ENCODE measurements at places on chromosomes 13 and 19.

DNA sequence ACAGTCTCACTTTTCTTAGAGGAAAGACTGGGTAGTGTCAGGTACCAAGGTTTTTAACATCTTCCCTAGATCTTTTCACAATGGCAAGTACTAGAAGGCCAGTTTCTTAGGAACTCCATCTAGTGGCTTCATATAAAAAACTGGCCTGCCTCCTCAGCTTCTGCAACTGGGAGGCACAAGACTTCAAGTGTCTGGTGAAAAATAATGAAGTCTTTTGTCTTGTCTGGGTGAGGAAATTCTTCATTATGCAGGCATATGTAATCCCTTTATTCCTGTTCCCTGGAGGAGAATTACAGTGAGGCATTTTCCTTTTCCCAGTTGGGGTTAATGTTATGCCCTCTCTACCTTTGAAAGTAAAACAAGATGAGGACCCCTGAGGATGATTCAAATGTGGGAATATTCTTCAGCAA is 300.5 kb downstream of the NALCN start:
- DNase-seq, result no peak

- DNase-seq, result peak; percentile 92
Observed at GRCh38 chr19:12985049-12985776, 10.1 kb upstream of the NFIX start.

DNA sequence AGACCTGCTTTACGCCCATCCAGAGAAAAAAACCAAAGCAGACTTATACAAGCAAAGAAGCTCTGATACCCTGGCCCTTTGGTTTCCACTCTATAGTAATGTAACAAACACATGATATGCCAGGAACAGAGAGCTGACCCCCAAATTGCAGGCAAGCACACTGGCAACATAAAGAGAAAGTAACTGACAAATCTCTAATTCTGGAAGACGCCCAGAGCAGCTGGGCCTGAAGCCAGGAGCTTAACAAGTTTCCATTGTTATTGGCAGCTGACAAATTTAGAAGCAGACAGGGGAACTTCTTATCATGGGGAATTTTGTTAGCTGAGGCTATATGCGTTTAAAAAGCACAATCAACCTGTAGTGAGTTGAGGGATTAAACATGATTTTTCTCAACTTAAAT is 158.0 kb downstream of the DLEU7 start:
- DNase-seq, result no peak

DNA sequence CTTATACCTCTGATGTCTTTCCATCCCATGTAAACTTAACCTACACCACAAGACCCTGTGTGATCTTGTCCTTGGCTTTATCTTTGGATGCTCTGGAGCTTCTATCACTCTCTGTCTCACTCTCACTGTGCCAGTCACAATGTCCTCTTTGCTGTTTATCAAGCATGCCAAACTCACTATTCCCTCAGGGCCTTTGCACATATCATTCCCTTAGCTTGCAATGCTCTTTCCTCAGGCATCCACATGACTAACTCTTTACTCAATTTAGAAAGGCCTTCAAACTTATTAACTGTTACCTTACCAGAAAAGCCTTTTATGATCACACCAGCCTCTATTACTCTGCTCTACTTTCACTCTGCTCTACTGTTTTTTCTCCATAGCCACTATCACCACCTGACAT is 354.1 kb downstream of the RFC3 start:
- DNase-seq, result no peak

- DNase-seq, result peak; percentile 94
Observed at GRCh38 chr19:1653300-1653628, 849 bp upstream of the TCF3 start.

DNA sequence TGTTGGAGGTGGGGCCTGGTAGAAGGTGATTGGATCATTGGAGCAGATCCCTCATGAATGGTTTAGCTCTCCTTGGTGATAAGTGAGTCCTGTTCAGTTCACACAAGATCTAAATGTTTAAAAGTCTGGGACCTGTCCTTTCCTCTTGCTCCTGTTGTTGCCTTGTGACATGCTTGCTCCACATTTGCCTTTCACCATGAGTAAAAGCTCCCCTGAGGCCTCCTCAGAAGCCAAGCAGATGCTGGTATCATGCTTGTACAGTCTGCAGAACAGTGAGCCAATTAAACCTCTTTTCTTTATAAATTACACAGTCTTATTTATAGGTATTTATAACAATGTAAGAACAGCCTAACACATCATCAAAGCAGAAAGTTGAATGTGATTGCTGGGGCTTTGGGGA is 24.2 kb upstream of the RFC3 start:
- no peak for DNase-seq

- no peak for DNase-seq
Observed at GRCh38 chr19:55593096-55593772, 6.1 kb downstream of the FIZ1 start.

DNA sequence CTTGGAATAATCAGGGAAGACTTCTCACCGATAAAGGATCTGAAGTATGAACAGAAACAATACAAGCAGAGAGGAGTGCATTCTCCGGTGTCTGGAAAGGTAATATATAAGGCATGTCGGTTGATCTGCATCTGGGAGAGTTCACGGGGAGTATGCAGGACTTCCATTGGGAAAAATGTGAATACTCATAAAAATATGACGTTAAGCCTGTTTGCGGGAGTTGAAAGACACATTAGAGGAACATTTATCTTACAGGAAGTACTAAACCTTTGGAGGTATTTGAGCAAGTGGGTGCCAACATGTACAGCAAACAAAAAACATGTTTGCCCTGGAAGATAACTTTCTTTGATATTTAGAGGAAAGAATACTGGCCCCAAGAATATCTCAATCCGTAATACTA is 286.8 kb downstream of the SLITRK6 start:
- DNase-seq, result no peak

DNA sequence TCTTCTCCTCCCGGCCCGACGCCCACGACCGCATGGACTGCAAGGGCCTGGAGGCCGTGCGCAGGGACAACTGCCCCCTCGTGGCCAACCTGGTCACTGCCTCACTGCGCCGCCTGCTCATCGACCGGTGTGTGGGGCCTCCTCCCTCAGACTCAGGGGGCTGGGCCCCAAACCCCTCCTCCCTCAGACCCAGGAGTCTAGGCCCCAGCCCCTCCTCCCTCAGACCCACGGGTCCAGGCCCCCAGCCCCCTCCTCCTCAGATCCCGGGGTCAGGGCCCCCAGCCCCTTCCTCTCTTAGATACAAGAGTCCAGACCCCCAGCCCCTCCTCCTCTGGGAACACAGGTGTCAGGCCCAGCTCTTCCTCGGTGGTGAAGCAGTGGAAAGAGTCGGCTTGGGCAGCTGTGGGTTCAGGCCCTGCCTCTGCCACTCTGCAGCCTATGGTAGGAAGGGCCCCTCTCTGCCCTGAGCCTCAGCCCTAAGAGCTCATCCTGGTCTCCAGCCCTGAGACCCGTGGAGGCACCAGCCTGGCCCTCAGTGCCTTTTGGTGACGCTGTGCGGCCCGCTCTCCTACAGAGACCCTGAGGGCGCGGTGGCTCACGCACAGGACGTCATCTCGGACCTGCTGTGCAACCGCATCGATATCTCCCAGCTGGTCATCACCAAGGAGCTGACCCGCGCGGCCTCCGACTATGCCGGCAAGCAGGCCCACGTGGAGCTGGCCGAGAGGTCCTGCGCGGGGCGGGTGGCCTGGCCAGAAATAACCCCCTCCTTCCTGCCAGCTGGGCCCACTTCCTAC is 3.7 kb upstream of the SPIB start:
- DNase-seq, result no peak

GRCh38 chr19:31232180-31232579 is 117.1 kb downstream of the TSHZ3 start:
- DNase-seq, result no peak

- DNase-seq, result no peak
Observed at GRCh38 chr13:43377149-43377548, 353.8 kb downstream of the DNAJC15 start.

GRCh38 chr19:33628921-33629825 is 7.4 kb downstream of the CHST8 start:
- DNase-seq, result no peak

DNA sequence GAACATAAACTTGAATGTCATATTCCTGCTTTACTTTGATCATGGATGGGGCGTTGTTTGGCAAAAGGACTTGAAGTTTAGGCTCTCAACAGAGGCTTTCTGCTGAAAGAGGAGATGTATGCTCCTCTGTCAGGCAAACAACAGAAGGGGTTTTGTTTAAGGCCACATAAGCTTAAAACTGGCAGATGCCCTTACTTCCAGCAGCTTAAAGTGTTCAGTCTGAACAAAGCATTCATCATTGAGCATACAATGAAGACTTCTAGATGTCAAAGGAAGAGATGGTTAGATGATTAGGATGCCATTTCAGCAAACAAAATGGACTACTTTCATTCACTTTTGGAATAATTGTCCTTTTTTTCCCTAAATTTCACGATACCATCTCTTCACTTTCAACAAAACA is 484.5 kb downstream of the SLITRK6 start:
- no peak for DNase-seq

DNA sequence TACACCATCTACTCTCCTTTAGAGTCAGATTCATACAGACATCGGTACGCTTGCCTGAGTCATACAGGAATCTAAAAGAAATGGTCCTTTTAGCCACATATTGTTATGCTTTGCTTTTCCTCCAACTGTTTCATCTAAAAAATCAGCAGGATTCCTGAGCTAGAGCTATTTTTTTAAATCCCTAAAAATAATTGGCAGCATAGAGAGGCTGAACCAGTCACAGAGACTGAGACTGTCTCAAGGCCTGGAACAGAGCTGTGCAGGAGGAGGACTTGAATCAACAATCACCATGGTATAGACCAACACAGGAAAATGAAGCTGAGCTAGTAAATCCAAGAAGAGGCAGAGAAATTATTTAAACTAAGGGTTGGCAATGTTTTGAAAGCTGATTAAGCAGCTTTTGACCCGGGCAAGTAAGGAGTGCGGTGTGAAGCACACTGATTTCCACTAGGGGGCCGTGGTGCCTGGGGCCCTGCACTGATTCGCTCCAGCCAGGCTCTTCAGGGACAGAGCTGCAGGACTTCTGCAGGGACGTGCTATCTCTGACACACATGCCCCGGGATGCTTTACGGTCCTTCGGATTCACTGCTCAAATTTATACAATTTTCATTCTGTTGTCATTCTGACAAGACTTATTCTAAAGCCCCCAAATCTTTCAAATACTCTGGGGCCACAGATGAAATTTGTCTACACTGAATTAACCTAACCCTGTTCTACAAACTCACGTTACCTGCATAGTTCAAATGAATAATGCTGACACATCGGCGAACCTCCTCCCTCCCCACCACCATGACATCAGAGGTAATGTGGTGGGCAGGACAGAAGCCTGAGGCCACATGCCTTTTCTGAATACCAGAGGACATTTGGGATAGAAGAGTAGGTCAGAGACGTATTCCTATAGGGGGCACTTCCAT is 87.6 kb upstream of the SLC15A1 start:
- no peak for DNase-seq

DNA sequence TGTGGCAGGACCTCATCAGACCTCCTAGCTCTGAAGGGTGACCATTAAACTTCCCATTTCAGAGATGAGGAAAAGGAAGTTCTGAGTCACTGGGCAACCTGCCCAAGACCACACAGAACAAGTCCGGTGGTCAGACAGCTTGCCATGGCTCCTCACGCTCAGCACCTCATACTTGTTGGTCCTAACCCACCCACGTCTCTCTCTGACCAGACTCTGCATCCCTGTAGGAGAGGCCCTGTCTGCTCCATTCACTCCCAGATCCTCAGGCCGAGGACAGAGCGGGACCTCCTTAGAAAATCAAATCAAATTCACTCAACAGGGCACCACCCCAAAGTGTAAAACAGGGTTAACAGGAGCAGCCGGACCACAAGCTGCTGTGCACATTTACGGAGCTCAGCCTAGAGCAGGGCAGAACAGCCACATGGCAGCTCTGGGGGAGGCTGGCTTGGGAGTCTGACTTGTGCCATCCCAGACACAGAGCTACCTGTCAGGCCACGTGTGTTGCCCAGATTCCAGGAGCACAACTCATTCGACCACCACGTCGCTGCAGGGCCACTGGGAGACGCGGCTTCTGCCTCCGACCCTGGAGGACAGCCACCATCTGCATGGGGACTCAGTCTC is 1.7 kb downstream of the MIER2 start:
- DNase-seq, result no peak

- no peak for DNase-seq
Observed at GRCh38 chr13:71149498-71150363, 717.3 kb downstream of the DACH1 start.

DNA sequence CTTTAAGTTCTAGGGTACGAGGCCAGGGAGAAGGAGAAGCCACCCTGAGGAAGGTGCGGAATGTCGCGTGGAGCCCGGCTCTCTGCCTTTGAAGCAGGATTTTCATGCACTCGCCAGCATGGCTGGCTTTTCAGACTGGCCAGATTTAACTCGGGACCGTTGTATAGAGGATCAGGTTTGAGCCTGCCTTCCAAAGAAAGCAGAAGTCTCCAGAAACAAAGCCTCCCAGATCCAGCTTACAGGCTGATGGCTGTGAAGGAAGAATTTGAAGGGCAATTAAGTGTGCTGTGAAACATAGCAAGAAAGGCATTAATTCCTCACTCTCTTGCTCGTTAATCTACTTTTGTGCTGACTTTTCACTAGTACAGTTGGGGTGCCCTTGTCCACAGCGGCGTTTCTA is 140.2 kb downstream of the SOX1 start:
- no peak for DNase-seq

DNA sequence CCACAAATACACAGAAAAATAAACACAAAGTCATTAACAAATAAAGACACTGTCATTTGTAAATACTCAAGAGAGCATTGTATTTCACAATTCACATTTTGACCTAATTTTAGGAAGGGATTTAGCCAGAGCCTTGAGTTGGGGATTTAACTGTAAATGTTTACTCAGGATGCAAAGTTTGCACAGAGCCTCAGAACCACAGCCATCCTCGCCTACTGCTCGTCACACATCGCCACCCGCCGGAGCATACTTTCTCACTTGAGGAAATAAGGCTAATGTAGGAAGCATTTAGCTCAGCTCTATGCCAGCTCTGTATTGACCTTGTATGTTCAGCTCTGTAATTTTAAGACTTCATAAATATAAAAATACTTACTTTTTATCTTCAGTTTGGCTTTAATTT is 442.7 kb downstream of the OXGR1 start:
- no peak for DNase-seq

GRCh38 chr19:18119013-18119716 is 21.6 kb downstream of the MAST3 start:
- DNase-seq, result no peak

- DNase-seq, result peak; percentile 96
Observed at GRCh38 chr19:1592755-1593500, at the start of gene MBD3. MBD3 (minus strand) TSS chr19:1592865; CDS start chr19:1592631, 234 bp downstream.

DNA sequence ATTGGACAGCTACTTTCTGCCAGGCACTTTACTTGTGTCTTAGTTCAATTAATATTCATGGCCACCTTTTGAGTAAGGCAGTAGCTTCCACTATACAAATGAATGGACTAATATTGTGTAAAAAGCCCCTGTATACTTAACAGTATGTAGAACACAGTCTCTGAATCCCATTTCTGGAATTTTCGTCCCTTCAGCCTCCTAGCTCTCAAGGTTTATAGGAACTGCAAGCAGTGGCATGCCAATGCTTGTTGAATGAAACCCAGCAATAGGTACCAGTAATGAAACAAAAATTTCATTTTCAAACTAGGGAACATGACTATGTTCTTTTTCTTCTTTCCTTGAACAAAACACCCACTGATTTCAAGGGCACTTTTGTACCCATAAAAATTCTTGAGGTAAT is 361.6 kb downstream of the TDRD3 start:
- no peak for DNase-seq

Measured in esophagus muscularis mucosa (tissue), 4 donors.